ENCODE measurements at places on chromosomes 11 and 22. TPM values are rescaled to one million over a fixed set of nuclear protein-coding genes. Genes with fewer than 3 reads are reported as not detected.

Gene OAF
- 43.3 TPM for total RNA-seq

Gene KRTAP5-8
- total RNA-seq: not detected

Gene TMEM191C
- not detected for total RNA-seq

Gene SDHD
- total RNA-seq: 190 TPM

Gene DAGLA
- total RNA-seq: 4.1 TPM

Gene C11orf98
- total RNA-seq: 10.4 TPM

Gene OR8U1
- not detected for total RNA-seq

Gene VSTM5
- total RNA-seq: 1.6 TPM

Gene AMPD3
- total RNA-seq: 7.6 TPM

Gene SYT8
- total RNA-seq: 16.2 TPM

Gene TSPAN18
- total RNA-seq: 23.2 TPM

Measured in tongue (tissue), 3 donors.